ENCODE measurements at places on chromosomes 7 and 10.

- DNase-seq = no peak
Observed at GRCh38 chr7:101882595-101883564, 65.5 kb downstream of the CUX1 start.

DNA sequence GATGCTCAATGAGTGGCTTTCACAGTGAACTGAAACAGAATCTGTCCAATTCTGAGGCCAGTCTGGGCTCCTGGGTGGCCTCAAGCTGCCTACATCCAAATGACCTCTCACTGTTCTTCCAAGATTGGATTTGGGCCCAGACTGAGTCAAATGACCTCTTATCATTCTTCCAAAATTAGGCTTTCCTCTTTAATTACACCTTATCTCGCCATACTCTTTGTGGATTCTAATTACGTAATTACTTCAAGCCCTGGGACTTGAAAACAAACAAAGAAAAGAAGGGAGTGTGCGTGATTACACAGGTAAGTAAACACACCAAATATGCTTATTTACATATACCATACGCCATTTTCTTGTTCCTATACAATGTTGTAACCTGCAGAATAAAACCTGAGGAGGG lies 18.8 kb downstream of the SORBS1 start:
- DNase-seq = no peak

DNA sequence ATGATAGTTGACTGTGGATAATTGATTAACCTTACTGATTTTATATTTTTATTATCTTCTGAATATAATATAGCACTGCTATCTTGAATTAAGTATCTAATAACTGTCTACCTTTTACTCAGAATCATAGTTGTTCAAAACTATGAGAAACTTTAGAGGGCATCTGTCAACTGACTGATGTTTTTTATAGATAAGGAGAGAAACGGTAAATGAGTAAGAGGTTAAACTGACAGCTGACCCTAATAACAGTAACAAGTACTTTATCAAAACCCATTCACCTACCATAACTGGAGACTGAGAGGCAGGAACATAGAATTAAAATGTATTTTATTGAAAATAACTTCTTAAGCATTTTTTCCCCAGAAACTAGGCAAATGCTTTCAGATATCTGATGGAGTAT lies 62.2 kb downstream of the CYP51A1 start:
- DNase-seq = no peak

GRCh38 chr10:59823111-59823510 lies 69.9 kb upstream of the MRLN start:
- DNase-seq = no peak

DNA sequence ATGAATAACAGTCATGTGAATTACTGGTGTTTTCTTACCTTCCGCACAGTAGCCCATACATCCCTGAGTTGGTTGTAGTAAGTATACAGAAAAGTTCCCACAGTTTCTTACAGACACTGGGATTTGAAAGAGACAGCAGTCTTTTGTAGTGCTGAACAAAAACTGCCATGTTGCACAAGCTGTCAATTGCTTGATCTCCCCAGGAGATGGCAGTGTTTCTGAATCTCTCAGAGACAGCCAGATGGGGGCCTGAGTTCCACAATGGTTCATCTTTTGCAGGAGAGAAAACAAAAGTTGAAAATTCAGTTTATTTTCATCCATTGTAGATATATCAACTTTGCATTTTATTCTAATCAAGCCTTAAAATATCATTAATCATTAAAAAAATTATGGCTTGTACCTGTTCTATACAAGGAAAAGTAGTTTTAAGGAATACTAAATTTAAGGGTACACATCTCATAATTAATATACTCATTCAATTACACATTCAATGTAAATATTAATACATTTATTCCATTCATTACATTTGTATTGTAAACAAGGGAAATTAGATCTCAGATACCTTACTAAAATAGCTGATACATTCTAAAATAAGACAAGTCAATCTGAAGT lies 14.5 kb downstream of the VWDE start:
- DNase-seq = no peak

DNA sequence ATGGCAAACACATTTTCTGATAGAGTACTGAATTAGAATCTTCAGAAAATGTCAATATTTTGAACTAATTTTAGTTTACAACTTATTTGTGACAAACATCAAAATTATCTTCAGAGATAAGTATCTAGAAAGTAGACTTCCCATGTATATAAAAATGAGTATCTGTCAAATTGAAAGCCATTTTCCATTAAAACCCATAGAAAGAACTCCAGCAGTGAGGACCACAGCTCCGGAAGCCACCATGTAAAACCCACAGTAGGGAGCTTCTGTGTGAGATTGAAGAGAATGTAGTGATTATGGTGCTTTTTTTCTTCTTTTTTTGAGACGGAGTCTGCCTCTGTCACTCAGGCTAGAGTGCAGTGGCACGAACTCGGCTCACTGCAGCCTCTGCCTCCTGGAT lies 687.0 kb downstream of the TYW1 start:
- DNase-seq = no peak

Measured in activated naive CD4-positive, alpha-beta T cell (primary cell).